ENCODE measurements at places on chromosomes 2 and 18.
A peak's percentile ranks its signal among the peaks of the same experiment; 100 is the strongest.

- no peak for DNase-seq
Observed at GRCh38 chr2:160258492-160258805, 58.4 kb upstream of the ITGB6 start.

GRCh38 chr2:3730646-3731045, 27.3 kb downstream of the DCDC2C start:
- no peak for DNase-seq

DNA sequence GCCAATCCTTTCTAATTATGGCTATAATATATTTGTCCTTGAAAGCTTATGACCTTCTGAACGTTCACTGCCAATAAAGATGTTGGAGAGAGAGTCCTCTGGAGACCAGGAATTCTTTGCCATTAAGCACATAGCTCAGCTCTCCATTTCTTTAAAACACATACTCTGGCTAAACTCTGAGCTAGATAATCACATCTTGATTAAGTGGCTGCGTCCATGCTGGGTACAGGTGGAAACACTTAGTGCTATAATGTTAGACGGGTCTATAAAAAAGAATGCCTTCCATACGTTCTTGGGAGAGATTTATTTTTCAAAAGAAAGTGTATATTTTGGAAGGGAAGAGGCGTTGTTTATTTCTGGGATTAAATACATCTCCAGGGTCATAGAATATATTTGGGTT, 314.5 kb downstream of the LPIN1 start:
- peak; percentile 21 for DNase-seq

- no peak for DNase-seq
Observed at GRCh38 chr2:156841321-156841720, 405.1 kb downstream of the GPD2 start.

- no peak for DNase-seq
Observed at GRCh38 chr2:150409196-150409595, 78.3 kb downstream of the RND3 start.

GRCh38 chr2:85157345-85157744, 24.2 kb downstream of the TCF7L1 start:
- DNase-seq = no peak

DNA sequence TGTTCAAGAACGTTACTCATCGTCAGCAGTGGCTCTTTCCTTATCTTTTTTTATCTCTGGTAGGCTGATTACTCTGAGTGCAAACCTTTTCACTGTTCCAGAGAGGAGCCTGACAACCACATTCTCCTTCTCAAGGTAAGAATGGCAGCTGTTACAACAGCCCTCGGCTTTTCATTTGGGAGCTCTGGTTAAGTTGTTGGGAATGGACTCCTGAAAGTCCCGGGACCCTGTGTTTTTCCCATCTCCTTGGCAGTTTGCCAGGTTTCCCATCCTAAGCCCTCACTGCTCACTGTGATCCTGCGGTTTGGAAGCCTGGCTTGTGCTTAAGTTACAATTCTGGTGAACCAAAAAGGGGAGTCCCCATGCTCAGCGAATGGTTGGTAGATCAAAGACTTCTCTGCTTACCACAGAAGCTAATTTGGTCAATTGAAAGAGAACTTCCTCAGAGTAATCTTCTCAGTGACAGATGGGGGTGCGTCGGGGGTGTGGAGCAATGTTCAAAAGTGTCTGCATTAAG, 122.3 kb downstream of the LYPD6B start:
- DNase-seq = peak; percentile 42

GRCh38 chr18:36449451-36449850, 151.9 kb downstream of the FHOD3 start:
- DNase-seq = no peak

- no peak for DNase-seq
Observed at GRCh38 chr2:191014653-191015020, 666 bp upstream of the STAT1 start.

- no peak for DNase-seq
Observed at GRCh38 chr2:107582487-107582886, 244.2 kb upstream of the RGPD4 start.

- no peak for DNase-seq
Observed at GRCh38 chr2:54895730-54896129, 154.5 kb downstream of the RTN4 start.

- DNase-seq = no peak
Observed at GRCh38 chr2:203949228-203949627, 12.7 kb downstream of the ICOS start.

DNA sequence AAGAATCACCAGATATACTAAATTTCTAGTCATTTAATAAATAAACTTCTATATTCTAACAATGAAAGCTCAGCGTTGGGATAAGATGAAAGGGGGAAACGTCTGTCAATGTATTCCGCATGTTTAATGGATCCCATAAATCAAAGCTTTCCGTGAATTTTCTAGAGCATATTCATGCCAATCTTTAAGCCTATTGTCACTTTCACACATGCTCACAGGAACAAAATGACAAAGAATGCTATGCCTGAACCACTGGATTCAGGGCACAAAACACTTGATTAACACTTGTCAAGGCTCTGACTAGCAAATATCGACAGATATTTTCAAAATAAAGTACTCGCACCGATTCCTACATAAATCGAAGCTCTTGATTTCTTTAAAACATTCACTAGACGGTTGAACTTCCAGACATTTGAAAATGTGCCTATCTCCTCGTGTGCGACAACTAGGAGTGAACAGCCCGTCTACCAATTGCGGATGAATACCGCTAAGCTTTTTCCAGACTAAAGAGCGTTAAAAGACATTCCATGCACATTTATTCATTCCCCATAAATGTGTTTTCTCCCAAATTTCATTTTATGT, 1.8 kb downstream of the TLK1 start:
- no peak for DNase-seq

DNA sequence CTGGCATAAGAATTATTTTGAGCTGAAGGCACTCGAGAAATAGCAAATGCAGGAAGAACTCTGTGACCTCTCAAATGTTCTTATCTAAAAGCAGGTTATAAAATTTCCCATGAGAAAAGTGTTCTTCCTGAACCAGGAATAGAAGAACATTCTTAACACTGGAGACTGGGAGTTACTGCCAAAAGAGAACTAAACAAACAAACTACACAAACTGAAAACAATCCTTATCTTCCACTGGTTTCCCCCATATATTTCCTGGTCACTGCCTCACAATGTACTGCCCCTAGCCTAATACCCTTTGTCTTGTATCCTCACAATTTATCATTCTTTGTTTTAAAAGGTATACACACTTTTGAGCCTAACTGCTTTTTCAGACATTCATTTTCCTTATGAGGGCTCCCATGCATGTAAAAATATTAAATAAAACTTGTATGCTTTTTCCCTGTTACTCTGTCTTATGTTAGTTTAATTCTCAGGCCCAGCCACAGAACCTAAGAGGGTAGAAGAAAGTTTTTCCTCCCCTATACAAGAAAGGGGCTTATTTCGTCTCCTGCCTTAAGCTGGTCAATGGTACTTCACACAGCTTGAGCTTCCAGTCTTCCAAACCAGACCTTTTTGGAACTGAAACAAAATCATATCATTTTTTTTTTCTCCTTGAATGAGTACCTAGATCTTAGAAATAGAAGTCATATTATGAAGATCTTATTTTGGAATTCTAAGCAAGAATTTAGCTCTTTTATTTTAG, 110.6 kb downstream of the MSTN start:
- no peak for DNase-seq

DNA sequence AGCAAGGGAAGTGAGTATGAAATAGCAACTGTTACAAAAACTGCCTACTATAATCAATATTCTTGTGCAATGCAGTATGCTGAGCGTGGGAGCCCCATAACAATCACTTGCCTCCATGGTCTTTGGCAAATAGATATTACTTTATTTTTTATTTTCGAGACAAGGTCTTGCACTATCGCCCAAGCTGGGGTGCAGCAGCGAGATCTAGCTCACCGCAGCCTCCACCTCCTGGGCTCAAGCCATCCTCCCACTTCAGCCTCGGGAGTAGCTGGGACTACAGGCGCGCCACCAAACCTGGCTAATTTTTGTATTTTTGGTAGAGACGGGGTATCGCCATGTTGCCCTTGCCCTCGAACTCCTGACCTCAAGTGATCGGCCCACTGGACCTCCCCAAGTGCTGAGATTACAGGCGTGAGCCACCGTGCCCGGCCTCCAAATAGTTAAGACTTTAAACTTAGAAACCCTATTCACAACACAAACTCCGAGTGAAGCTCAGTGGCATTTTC, 1.2 kb upstream of the CCNT2 start:
- DNase-seq = no peak

- no peak for DNase-seq
Observed at GRCh38 chr2:240579771-240580614, 6.5 kb upstream of the CAPN10 start.

GRCh38 chr2:70094978-70095719, 7.9 kb downstream of the PCBP1 start:
- no peak for DNase-seq

GRCh38 chr2:56040189-56040588, 116.6 kb upstream of the EFEMP1 start:
- no peak for DNase-seq

DNA sequence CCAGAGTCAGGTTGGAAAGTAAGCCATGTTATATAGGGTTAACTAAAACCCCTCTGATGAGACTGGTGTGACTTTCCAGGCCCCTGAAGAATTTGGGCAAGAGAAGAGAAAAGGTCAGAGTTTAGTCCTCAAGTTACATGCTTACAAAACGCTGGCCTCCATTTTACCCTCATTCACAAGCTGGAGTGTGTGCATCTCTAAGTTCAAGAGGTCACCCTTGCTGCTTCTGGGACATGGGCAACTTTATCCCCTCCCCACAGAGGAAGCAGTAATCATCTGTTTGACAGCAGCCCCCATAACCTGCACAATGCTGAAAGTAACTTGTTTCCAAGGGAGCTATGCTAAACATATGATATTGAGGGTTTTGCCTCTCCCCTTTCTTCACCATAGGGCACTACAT, 85.2 kb upstream of the CCDC195 start:
- no peak for DNase-seq

DNA sequence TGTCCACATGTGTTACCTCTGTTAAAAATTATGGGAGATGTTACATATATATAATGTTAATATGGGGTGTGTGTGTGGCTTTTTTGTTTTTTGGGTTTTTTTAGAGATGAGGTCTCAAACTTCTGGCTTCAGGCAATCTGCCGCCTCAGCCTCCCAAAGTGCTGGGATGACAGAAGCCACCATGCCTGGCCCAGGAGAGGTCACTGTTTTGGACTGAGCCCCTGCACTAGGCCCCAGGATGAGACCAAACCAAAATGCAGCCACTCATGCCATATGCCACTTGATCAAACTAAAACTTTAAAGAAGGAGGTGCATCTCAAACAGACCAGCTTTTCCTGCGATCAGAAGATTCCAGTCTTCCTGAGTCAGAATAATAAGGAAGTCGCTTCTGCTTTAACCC, 2.5 kb downstream of the ADI1 start:
- no peak for DNase-seq

- peak; percentile 60 for DNase-seq
Observed at GRCh38 chr2:138502255-138503086, 901 bp downstream of the SPOPL start.

GRCh38 chr2:86297382-86298147, 39.9 kb downstream of the REEP1 start:
- no peak for DNase-seq

All from eye (tissue), 1 donor.